Calu3 (cell line): ENCODE measurements at places on chromosomes 5 and 9.

DNA sequence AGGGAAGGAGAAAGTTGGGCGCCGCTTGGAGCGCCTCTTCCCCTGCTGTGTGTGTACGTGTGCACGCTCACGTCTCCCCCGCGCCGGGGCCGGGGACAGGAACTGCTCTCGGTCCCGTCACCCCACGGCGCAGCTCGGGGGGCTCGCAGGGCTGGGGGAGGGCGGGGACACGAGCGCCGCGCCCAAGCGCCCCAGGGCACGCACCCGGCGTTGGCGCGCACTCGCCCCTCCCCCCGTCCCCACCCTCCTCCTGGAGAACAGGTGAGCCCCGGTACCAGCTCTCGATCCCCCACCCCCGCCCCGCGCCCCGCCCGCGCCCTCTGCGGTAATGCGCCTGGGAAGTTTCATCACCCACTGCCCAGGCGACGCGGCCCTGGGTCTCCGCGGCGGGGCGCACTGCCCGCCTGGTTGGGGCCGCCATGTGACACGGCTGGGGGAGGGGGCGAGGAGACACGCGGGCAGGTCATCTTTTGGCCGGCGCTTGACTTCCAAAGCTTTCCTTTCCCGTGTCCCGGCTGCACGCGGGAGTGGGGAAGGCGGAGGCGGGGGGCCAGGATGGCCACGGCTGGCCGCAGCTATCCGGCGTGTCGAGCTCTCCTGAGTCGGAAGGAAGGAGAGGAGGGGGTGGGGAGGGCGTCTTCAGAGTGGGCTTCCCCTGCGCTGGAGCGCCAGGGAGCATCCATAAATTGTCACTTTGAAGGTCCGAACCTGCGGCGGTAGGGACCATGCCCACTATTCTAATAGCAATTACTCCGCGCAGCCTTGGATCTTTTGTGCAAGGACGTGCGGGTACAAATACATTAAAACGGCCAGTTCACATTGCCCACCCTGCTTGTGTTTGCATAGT lies 1.5 kb upstream of the STC2 start:
- peak; percentile 74 for DNase-seq

- DNase-seq, result no peak
Observed at GRCh38 chr9:71895955-71896354, 15.0 kb downstream of the ABHD17B start.

- DNase-seq, result no peak
Observed at GRCh38 chr9:113886026-113886369, 9.9 kb downstream of the ZNF618 start.

DNA sequence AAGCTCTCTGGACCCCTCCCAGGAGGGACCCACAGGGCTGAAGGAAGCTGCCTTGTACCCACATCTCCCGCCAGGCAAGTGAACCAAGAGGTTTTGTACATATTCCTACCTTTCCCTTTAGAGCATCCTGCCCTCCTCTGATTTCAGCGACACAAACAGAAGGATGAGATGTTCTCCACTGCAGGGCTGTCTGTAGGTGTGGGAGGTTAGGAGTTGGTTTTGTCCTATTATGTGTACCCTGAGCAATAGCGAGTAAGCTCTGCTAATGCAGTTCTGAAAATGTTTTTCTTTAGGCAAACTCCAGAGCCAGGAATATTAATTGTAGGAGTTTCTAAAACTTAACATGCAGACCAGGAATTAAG lies 13.0 kb downstream of the SQSTM1 start:
- no peak for DNase-seq

DNA sequence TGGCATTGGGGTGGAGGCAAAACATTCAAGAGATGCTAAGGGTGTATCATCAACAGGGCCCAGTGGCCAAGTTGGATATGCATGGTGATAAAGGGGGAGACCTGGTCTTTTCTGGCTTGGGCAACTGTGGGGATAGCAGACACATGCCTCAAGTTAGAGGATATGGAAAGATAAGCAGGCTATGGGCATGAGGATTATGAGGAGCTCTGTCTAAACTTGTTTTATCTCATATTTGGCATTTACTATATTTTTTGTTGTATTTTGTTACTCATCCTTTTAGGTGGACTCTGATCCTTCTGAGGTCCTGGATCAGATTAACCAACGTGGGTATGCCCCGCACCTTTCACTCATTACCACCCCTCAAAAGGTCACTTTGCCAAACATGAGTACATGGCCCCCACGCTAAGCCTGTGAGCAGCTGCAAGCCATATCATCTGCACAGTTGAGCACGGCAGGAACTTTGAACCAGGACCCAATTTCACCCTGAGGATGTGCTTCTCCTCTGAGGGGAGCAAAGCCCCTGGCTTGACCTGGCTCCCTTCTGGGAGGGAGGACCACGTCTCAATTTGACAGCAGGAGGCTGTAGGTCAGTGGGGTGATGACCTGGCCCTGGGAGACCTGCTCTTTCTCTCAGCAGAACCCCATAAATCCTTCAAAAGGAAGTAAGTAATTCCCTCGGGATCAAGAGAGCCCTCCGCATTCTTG lies 71.1 kb upstream of the CD180 start:
- no peak for DNase-seq

DNA sequence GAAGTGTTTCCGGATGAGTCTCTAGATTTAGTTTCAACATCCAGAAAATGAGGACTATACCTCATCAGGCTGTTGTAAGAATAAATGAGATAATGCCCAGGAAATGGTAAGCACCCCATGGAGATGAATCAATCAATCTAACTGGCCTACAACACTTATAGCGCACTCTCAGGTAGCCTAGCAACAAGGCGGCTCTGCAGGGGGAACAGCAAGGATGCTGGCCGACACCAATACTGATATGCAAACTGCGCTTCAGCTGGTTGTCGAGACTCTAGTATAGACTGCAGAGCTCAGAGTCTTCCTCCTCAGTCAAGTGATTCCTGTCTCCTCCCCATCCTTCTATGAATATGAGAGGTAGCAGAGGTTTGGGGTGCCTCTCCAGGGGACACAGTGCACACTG lies 218.8 kb upstream of the WWC1 start:
- DNase-seq, result no peak

GRCh38 chr9:108924466-108924865 lies 9.5 kb downstream of the ELP1 start:
- DNase-seq, result no peak

GRCh38 chr5:178308541-178309092 lies 76.0 kb upstream of the PHYKPL start:
- no peak for DNase-seq

- DNase-seq, result no peak
Observed at GRCh38 chr5:160198841-160199409, 30.4 kb upstream of the FABP6 start.

DNA sequence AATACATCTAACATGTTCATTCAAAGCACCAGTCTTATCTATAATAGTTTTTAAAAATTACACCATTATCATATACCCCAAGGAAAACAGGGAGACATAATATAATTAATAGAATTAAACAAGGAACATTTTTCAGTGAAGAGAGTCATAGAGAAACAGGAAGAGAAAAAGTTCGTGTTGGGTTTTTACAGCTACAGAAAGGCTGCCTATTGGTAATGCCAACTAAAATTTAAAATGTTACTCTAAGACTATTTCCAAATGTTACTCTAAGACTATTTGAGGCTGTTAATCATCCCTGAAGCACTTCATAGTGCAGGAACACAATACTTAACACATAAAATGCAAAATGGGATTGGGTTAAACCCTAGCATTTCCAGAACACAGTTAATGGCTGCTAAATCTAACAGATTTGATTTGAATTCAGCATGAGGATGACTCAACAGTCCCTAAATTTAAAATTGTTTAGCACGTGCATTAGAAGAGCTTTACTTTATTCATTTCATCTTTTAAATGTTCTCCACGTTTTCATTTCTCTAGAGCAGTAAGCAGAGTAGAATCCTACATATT lies 54.5 kb downstream of the OXCT1 start:
- no peak for DNase-seq

DNA sequence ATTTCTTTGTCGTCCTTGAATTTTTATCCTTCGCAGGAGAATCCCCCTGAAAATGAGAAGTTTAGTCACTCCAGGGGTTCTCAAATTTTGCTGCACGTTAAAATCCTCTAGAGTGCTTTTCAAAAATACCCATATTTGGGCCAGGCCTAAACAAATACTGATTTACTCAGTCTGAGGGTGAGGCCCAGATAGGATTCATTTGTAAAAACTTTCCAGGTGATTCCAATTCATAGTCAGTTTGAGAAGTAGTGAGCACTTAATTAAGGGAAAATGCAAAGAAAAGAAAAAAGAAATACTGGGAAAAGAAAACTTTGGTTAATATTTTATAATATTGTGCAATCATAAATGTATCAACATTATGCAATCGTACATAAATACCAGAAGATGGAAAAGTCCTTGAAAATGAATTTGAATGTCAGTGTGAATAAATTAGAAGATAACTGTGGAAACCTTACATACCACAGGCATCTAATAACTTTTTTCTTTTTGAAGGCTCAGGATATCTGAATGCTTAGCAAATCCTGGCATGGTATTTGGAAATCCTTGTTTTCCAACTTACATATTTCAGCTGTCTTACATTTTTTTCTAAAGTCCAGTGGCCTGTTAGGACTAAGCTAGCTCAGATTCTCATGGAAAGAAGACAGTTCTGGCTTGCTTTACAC lies 116.5 kb upstream of the DAPK1 start:
- no peak for DNase-seq

DNA sequence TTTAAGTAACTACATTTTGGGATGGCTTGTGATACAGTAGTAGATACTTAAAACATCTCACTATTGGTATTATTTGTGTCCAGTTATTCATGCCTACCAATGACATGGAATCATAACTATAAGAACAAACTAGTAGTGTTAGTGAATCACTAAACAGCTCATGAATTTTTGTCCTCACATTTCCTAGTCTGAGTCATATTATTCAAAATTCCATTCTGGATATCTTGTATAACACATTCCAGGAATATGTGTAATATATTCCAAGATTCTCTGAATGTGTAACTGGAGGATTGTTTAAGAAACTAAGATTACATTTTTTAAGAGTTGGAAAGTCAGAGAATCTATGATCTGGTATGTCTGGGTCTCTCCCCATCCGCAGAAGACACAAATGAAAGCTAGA lies 565.3 kb upstream of the ZNF608 start:
- DNase-seq, result no peak

DNA sequence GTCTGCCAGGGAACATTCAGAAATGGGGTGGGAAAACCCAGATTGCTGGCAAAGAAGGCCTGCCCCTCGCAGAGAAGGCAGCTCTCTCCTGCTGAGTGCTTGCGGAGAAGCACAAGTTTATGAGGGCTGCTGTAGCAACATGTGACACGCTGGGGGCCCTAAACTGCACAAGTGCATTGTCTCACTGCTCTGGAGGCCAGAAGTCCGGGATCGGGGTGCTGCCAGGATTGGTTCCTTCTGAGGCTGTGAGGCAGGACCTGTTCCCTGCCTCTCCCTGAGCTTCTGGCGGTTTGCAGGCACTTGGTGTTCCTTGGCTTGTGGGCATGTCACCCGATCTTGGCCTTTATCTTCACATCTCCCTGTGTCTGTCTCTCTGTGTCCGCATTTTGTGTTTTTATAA lies 75.6 kb upstream of the NEURL1B start:
- DNase-seq, result no peak

DNA sequence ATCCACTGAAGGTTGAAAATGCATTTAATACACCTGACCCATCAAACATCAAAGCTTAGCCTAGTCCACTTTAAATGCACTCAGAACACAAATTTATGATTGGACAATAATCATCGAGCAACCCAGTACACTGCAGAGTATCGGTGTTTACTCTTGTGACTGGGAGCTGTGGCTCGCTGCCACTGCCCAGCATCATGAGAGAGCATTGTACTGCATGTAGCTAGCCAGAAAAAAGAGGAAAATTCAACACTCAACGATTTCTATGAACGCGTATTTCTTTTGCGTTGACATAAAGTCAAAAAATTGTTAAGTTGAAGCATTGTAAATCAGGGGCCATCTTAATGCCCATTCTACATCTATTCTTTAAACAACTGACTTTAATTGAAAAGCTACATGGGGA lies 95.1 kb upstream of the CD180 start:
- no peak for DNase-seq

DNA sequence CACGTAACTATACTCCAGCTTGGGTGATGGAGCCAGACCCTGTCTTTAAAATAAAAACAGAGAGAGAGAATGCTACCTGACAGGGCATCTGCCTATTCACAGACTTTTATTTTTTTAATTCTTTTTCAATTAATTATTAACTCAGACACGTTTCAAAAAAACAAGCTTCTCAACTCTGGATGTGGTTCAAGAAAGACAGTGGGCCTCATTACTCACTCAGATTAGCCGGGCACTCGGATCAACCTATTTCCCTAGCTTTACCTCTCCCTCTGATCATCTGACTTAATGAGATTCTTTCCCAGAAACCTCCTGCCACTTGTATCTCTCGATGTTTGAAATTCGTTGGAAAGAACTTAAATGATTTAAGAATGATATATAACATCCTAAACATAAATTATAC lies 134.1 kb downstream of the TRPM6 start:
- no peak for DNase-seq

DNA sequence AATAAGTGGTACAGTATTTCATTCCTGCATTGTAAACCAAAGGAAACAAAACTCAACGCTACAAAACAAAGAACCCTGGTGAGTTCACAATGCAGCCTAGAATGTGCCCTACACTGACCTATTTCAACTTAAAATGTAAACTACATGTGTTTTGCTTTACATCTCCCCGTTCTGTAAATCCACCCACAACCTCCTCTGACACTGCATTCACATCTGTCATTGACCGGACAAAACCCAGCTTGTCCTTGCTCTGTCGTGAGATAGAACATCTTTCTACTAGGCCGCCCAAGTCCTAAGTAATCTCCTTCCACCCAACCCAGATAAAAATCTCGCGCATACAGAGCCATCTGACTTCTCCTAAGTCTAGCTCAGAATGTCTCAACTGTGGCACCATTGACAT lies 6.1 kb upstream of the VLDLR start:
- DNase-seq, result no peak

DNA sequence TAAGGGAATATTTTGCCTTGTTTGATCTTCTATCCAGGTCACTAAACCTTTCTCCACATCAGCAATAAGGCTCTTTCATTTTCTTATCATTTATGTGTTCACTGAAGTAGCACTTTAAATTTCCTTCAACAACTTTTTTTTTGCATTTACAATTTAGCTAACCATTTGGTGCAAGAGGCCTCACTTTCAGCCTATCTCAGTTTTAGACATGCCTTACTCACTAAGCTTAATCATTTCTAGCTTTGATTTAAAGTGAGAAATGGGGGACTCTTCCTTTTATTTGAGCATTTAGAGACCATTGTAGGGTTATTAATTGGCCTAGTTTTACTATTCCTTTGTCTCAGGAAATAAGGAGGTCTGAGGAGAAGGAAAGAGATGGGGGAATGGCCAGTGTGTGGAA lies 250.5 kb downstream of the AUH start:
- DNase-seq, result no peak

DNA sequence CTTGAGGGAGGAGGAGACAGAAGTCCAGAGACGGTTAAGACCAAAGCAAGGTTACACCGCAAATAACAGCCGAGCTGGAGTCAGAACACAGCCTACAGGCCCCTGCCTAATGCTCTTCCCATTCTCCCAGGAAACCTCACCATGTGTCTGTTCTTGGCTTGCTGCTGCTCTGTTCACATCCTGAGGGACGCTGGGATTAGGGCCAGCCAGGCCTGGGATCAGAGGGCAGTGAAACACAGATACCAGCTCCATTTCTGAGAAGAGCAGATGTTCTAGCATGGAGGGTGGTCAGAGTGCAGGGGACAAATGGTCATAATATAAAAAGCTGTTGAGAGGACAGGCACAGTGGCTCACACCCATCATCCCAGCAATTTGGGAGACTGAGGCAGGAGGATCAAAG lies 124.8 kb upstream of the LARP1 start:
- no peak for DNase-seq
